Stimulated activated CD8-positive, alpha-beta memory T cell treated with anti-CD3 and anti-CD28 coated beads, Interleukin-15, amount 100 ng/mL, for 24 hours (primary cell): ENCODE measurements at places on chromosomes 12 and 14.

GRCh38 chr14:71607056-71607455 lies 325.2 kb upstream of the RGS6 start:
- no peak for DNase-seq

GRCh38 chr12:10395390-10395998 lies 5.7 kb upstream of the KLRK1 start:
- DNase-seq: no peak

- DNase-seq: no peak
These were observed 97.3 kb upstream of the CPM start for GRCh38 chr12:69030321-69030720.

DNA sequence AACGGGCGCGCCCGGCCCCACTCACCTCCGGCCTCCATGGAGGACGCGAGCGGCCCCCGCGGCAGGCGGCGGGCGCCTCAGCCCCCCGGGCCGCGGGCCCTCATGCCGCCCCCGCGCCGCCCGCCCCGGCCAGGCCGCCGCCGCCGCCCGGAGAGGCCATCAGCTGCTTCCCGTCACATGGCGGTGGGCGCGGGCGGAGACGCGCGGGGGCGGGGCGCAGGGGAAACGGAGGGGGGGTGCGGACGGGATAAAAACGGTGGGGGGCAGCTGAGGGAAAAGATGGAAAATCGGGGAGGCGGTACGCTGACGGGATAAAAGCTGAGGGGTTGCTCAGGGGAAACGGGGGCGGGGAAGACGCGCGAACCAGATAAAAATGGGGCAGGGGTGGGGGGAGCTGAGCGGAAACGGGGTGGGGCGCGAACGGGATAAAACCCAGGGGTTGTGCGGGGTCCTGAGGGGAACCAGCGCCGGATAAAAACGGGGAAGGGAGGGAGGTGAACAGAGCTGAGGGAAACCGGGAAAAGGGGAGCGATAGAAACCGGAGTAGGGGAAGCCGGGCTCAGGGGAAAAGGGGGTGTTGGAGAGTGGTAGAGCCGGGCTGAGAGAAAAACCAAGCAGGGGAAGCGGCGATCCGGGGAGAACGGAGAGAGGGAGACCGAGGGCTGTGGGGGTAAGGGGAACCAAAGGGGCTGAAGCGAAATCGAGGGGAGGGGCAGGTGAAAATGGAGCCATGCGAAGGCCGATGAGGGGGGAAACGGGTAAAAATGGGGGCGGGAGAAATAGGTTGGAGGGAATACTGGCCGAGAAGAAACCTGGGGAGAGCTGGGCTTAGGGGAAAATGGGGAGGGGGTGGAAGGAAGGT lies at the start of gene WSB2:
Gene WSB2, minus strand, starts transcription at position 169 of the 862 bp plus-strand sequence. Its CDS starts 131 bp downstream, at position 38.
- DNase-seq: peak; percentile 40

DNA sequence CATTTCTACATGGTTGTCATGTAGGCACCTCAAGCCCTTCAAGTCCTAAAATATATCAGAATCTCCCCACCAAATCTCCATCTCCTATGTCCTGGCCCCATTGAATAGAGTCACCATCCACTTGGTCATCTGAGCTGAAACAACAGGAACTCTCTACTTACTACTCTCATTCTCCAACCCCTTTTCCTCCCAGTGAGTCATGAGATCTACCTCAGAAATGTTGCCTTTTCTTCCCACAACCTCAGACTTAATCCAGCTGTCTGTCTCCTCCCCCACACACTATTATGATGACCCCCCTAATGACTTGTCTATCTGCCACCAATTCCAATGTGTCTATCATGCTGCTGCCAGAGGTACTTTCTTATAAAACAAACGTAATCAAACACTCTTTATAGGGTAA lies 72.3 kb upstream of the TMEM263 start:
- no peak for DNase-seq

GRCh38 chr12:119343130-119343529 lies 8.6 kb downstream of the CCDC60 start:
- DNase-seq: no peak

DNA sequence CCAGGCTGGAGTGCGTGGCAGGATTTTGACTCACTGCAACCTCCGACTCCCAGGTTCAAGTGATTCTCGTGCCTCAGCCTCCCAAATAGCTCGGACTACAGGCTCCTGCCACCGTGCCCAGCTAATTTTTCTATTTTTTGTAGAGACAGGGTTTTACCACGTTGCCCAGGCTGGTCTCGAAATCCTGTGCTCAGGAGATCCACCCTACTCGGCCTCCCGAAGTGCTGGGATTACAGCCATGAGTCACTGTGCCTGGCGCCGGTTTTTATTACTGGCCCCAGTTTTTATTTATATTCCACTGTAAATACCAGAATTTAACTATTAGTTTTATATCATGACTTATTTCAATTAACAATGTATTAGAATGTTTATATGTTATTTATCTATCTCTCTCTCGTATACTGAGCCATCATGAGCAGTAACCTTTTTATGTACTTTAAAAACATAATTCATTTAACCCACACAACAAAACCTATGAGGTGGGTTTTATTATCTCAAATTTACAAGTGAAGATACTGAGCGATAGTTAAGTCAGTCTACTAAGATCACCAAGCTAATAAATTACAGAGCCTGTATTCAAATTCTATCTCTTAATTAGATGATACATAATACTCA lies 47.8 kb downstream of the HECTD1 start:
- DNase-seq: no peak

DNA sequence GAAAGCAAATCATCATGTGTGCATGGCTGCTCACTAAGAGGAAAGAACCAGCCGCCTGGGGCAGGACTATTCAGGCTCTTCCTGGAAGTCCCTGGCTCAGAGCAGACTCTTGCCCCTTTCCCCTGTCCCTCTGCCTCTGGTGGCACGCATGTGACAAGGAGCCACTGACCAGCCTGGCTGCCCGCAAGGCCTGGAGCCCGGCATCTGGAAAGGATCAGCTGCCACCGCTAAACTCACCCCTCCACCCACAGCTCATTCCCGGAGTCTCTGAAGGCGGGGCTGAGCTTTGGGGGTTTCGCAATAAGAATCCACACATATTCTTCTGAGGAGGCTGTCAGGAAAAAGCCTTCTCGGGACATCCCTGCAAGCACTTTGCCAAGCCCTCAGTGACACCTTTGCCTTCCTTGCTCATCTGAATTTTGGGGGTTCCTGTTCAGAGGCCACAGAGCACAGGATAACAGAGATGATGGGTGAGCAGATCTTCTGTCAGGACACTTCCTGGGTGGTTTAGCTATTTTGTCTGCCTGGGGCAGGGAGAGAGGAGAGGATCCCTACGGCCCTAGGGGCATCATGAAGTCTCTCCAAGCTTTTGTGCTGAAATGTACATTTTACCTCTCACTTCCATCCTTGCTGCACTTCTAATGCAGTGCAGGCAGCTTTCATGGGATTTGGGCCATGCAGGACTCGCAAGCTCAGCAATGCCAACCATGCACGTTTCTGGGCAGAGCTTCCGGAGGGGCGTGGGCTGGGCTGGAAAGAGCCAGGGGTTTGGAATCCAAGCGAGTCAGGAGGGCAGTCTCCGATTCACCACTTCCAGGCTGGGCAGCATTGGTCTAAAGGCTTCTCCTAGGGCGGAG lies 124.8 kb upstream of the MAP1LC3B2 start:
- no peak for DNase-seq

- DNase-seq: no peak
These were observed 36.7 kb upstream of the RIMBP2 start for GRCh38 chr12:130752692-130753230.

GRCh38 chr12:75722714-75723200 lies 211.3 kb upstream of the KRR1 start:
- DNase-seq: no peak

GRCh38 chr14:104135904-104136471 lies 2.4 kb upstream of the KIF26A start:
- no peak for DNase-seq

- no peak for DNase-seq
These were observed 183.3 kb upstream of the LMO3 start for GRCh38 chr12:16789204-16789790.

- no peak for DNase-seq
These were observed 30.4 kb upstream of the DACT1 start for GRCh38 chr14:58607131-58607951.

DNA sequence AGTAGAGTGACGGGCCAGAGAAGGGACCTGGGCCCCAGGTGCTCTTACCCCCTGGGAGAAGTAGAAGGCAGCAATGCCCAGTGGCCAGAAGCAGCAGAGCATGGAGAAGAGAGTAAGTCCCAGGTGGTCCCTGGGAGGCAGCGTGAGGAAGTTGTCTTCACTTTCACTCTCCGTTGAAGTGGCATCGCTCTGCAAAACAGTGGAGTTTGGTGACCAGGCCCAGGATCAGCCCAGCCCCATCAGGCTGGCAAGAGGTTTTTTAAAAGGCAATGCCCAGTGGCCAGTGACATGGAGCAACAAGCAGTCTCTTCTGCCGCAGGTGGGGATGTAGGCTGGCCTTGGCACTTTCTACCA lies 18.2 kb downstream of the SYNDIG1L start:
- DNase-seq: no peak

GRCh38 chr14:59739794-59740193 lies 130.8 kb downstream of the RTN1 start:
- no peak for DNase-seq

DNA sequence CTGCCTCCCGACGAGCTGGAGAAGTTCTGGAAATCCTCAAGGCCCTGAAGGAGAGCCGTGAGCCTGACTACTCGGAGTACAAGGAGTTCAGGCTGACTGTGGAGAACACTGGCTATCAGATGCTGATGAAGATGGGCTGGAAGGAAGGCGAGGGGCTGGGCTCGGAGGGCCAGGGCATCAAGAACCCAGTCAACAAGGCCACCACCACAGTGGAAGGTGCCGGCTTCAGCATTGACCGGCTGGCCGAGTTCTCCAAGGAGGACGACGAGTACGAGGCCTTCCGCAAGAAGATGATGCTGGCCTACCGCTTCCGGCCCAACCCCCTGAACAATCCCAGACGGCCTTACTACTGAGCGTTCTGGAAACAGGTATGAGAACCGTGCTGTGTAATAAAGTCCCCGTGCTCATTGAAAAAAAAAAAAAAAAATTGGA lies 366.1 kb upstream of the ATXN7L3B start:
- no peak for DNase-seq

GRCh38 chr12:54593725-54594124 lies 5.3 kb upstream of the PPP1R1A start:
- no peak for DNase-seq

DNA sequence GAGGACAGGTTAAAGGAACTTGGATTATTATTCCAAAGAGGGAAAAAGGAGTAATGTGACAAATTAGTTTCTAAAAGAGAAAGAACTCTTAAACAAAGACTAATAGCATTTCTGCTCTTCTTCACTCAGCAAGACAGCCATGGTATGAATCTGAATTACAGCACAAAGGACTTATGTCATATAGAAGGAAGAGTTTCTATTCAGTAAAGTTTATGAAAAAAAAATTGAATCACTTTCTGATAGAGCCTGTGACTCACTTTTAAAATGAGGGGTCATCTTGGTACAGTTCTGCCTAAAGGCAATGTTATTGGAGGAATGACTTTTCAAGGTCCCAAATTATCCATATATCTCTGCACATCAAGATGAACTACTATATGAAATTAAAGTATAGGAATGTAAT lies 101.7 kb downstream of the DUSP6 start:
- DNase-seq: no peak

DNA sequence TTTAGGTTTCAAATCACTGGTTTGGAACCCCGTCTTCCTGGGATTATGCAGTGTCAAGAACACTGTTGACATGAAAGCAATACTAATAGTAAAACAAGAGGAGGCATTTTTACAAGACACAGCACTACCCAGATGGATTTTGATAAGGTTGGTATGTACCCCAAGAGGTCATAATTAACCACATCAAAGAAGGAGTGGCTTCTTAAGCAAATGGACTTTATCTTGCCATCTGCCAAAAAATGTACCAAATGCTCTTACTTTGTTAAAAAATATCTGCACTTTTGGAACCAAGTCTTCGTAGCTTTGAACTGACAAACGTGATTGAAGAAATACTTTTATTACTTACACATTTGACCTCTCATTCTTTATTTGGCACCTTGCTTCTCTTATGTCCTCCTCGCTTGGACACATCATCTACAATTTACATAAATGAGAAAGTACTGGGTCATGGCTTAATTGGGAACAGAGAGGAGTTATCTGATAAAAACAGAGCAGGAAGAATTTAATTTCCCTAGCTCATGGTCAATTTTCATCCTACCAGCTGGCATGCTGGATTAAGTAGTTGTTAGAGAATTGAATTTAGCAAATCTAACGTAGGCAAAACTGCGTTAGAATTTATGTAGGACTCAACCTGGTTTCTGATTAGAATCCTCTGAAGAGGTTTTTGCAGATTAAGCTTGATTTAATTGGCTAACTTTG lies 54.5 kb upstream of the PRICKLE1 start:
- DNase-seq: no peak

DNA sequence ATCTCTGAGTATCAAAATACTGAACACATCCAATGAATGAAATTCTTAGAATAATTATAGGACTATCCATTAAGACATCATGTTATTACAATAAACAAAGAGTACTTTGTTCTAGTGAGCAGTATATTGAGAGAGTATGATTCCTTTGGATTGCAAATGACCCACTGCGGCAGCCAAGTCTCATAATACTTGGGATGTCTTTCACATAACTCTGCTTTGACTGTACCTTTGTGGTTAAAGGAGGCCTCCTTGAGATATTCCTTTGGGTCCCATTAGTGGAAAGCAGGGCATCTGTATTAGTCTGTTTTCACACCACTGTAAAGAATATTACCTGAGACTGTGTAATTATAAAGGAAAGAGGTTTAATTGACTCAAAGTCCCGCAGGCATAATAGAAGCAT lies 593.8 kb downstream of the TRHDE start:
- DNase-seq: no peak

- DNase-seq: no peak
These were observed 193.7 kb upstream of the PDE3A start for GRCh38 chr12:20174528-20175175.

DNA sequence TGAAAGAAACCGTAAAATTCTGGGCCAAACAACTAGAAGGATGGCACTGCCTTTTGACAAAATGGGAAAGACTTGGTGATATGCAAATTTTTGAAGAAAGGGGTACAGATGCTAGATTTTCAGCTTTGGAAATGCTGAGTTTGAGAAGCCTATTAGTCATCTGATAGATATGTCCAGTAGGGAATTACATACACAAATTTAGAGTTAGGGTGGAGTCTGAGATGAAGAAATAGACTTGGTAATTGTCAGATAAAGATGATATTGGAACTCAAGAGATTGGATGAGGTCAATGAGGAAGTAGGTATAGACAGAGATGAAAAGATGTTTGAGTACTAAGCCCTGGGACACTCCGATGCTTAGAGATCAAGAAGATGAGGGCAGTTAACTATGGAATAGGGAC lies 153.1 kb downstream of the GARIN6 start:
- no peak for DNase-seq

- no peak for DNase-seq
These were observed 26.7 kb downstream of the MED21 start for GRCh38 chr12:27048822-27049752.

DNA sequence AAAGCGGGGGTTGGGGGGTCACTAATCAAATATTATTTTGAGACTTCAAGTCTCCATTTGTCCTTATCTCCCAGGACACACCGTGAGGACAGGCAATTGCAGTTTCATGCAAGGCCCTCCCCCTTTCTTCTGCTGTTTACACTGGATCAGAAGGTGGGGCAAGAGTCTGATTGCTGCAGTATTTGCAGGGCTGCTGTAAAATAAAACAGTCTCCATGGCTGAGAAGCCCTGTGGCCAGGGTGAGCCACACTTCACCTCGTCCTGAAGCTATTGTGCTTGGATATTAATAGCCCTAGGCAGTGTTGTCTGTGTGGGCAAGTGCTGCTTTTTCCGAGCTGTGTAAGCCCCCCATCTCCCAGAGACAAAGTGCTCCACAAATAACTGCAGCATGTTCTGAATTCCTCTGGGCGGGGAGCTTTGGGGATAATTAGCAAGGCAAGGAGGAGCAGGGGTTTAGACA lies 187.4 kb upstream of the NTF3 start:
- DNase-seq: no peak

- no peak for DNase-seq
These were observed 201.4 kb downstream of the C12orf50 start for GRCh38 chr12:87827638-87828264.
